ENCODE measurements at places on chromosomes 1 and 21.

DNA sequence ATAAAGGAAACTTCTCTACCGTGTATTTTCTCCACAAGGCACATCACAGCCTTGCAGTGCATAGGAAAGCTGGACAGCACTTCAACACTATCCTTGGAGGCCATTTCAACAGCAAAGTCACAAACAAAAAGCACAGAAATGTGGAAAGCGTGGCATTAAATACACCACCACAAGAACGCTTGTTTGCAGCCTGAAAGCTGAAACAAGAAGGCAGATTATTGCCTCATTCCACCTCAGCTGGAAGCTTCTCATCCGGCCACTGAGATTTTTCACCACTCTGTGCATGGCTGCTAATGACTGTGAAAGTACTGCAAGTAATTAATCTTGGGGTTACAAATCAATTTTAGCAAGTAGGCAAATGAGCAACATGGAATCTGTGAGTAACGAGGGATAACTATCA, 50.9 kb upstream of the GALNT2 start:
- no peak for DNase-seq

- no peak for DNase-seq
Observed at GRCh38 chr1:78088486-78088885, 42.7 kb downstream of the GIPC2 start.

- DNase-seq: no peak
Observed at GRCh38 chr21:37245151-37245550, 22.0 kb downstream of the VPS26C start.

DNA sequence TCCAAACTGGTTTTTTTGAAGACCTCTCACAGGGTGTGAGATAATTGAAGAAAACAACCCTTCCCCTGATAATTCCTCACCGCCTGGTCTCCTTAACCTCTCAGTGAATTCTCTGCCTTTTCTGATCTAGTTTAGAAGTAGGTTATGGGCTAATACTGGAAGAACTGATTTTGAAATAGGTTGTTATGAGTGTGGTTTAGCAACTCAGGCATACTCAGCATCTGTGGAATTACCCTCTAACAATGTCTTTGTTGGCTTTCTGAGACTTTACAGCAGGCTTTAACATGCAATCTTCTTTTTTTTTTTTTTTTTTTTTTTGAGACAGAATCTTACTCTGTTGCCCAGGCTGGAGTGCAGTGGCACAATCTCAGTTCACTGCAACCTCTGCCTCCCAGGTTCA, 10.3 kb upstream of the PLD5 start:
- no peak for DNase-seq

GRCh38 chr21:42596657-42597056, 56.8 kb upstream of the PDE9A start:
- no peak for DNase-seq

DNA sequence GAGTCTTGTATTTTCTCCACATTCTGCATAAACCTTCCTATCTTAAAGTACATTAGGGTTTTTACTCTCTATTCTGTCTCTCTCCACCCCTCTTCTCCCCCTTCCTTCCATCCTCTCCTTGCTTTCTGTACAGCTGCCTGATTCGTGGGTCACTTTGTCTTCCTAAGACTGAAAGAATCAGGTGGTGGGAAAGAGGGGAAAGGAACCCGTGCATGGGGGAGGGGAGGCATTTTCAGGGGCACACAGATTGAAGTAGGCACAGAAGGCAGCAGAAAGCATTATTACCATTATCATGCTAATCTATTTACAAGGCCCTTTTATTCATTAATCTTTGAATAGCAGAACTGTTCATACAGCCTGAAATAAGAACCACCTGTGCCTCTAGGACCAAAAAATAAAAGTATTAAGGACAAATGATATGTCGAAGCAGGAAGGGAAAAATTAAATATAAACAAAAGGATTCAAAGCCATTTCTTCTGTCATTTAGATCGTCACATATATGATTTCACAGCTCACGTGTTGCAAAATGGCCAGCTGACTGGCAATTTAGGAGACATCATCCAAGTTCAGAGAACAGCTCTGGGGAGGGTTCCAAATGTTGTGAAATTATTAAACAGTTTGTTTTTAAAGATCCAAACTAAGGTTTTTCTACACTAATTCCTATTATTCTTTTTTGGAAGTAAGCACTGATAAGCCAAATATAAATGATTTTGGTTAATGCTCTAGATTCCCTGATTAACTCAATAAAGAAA, 154.6 kb downstream of the PBX1 start:
- DNase-seq: no peak

- no peak for DNase-seq
Observed at GRCh38 chr1:240765732-240766363, 153.9 kb upstream of the GREM2 start.

DNA sequence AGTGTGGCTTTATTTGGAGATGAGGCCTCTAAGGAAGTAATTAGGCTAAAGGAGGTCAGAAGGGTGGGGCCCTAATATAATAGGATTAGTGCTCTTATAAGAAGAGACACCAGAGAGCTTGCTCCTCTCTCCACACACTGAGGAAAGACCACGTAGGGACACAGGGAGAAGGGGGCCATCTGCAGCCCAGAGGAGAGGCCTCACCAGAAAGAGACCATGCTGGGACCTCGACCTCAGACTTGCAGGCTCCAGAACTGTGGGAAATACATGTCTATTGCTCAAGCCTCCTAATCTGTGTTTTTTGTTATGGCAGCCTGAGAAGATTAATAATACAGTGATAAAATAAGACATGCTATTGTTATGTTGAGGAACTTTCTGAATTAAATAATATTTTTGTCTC, 8.3 kb downstream of the RCAN1 start:
- DNase-seq: no peak

DNA sequence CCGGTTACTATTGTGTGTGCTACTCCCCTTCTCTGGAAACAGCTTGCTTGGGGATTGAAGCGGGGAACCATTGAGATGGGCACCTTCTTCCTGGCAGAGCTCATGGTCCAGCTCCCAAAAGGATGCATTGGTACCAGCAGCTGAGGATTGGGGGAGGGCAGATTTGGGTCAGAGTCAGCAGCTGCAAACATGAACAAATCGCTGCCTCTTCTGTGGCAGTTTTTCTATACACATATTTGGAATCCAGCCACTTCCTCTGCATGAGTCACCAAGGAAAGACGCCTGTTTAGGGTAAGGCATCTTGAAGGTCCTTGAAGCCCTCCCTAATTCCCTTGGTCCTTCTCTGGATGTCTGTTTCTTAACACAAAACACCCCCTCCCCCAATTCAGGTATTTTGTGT, 104.7 kb downstream of the DAB1 start:
- no peak for DNase-seq

DNA sequence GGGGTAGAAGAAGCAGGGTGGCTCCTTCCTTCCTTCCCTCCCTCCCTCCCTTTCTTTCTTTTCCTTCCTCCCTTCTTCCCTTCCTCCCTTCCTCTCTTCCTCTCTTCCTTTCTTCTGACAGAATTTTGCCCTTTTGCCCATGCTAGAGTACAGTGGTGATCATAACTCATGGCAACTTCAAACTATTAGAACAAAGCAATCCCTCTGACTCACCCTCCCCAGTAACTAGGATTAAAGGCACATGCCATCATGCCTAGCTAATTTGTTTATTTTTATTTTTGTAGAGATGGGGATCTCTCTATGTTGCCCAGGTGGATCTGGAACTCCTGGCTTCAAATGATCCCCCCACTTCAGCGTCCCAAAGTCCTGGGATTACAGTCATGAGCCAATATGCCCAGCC, 10.0 kb upstream of the RPE65 start:
- DNase-seq: no peak

DNA sequence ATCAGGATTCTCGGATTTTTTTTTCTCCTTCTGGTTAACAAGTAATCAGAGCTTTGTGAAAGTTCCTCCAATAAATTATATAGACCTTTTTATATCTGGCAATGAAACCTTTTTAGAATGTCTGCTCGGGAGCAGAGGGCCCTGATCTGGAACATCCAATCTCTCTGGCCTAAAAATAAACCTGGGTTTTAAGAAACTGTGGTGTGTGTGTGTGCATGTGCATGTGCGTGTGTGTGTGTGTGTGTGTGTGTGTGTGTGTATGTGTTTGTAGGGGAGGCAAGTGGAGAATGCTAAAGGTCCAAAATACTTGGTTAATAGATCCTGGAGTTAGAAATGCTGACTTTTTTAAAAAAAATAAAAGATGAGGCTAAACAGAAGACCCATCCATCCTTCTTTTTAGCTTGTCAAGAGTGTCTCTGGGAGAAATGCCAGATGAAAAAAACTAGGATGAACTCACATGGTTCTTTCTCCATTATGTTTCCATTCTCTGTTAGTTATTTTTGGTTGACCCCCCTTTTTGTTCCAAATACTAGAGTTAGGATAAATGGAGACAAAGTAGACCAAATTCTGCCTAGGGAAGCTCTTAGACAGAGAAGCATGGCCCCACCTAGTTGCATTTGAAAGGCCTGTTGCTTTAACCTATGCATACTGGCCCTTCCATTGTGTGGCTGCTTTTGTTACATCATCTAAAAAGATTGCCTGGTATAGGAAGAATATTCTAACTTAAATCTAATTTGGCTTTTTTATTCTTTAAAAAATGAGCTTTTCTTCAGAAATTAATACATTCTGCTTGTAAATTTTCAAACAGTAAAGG, 175.9 kb downstream of the PAPPA2 start:
- no peak for DNase-seq

DNA sequence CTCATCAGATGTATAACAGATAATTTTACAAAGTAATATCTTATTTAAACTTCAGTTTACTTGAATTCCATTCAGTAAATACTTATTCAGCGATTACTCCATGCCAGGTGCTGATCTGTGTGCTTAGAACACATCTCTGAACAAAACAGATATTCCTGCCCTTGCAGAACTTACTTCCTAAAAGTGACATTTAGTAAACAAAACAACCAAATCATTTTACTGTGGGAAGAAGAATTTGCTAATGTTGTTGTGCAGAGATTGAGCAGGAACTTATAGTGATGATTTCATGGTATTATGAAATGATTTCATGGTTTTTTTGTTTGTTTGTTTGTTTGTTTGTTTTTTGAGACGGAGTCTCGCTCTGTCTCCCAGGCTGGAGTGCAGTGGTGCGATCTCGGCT, 39.3 kb upstream of the WLS start:
- no peak for DNase-seq

GRCh38 chr1:25011275-25011674, 81.2 kb upstream of the RUNX3 start:
- no peak for DNase-seq

Data from NCI-H526 treated with DMSO at 0.1 percent for 48 hours (cell line).